Activated CD4-positive, alpha-beta T cell treated with anti-CD3 and anti-CD28 coated beads, Interleukin-2, amount 10 ng/mL, durations not matched to agents 24 days and 14 days (primary cell): ENCODE measurements at places on chromosomes 7 and 10. TPM values are rescaled to one million over a fixed set of nuclear protein-coding genes. Genes with fewer than 3 reads are reported as not detected.

PRLHR gene
- total RNA-seq = not detected in 2 replicates

DNA sequence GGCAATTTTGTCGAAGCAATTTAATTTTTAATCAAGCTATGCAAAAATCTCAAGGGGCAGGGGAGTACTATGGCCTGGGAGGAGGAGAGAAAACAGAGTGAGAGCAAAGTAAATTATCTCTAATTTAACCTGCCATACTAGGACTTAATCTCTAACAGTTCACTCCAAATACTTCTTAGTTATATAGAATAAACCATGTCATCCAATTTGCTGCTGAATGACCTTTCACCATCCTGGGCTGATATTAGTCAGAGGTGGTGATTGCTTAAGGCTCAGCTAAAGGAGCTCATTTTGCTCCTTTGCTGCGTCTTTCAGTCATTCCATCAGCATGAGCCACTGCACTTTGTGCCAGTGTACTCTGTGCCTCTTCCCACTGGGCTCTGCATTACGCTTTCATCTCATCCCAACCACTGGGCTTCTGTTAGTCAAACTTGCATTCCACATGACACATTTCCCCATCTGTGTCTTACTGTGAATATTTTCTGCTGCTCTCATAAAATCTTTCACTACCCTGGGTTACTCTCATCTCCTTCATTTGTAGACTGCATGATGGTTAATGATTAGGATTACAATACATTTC, 84.3 kb downstream of the CD36 start:
- no peaks in the 10 kb centered on the region for H3K36me3 ChIP-seq
- no peak overlapping the region for H3K4me3 ChIP-seq
- H3K4me1 ChIP-seq = no peaks in the 10 kb centered on the region
- no peak for DNase-seq

DNA sequence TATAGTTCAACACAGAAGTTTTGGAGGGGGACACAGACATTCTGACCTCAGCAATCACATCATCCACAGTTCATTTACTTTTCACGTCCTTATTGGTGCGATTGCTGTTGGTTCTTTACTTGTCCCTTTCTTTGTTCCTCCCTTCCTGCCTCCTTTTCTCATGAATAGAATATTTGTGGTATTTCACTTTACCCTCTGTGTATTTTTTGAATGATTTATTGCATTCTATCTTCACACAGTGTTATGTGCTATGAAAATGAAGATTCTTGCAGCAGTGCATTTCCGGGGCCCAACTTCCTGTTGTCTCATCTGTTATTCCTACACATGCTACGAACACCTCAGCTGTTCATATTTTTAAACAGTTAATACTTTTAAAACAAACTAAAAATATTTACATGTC, 179.6 kb downstream of the ZMYND11 start:
- DNase-seq = no peak
- H3K27ac ChIP-seq = peak overlapping the region; percentile 35
- H3K4me1 ChIP-seq = peaks cover 5% of the 10 kb centered on the region
- H3K36me3 ChIP-seq = no peaks in the 10 kb centered on the region

- H3K4me1 ChIP-seq = peaks cover 10% of the 10 kb centered on the region
- H3K27me3 ChIP-seq = peaks cover 56% of the 10 kb centered on the region
- DNase-seq = peak; percentile 67
- H3K27ac ChIP-seq = no peak within 1 kb of the TSS
Observed at GRCh38 chr10:52313933-52314821, at the start of gene DKK1. Gene DKK1 (plus strand): TSS chr10:52314281. CDS start chr10:52314435, 154 bp downstream.
